ENCODE measurements at places on chromosomes 12 and 14. TPM values are rescaled to one million over a fixed set of nuclear protein-coding genes. Genes with fewer than 3 reads are reported as not detected.

DNA sequence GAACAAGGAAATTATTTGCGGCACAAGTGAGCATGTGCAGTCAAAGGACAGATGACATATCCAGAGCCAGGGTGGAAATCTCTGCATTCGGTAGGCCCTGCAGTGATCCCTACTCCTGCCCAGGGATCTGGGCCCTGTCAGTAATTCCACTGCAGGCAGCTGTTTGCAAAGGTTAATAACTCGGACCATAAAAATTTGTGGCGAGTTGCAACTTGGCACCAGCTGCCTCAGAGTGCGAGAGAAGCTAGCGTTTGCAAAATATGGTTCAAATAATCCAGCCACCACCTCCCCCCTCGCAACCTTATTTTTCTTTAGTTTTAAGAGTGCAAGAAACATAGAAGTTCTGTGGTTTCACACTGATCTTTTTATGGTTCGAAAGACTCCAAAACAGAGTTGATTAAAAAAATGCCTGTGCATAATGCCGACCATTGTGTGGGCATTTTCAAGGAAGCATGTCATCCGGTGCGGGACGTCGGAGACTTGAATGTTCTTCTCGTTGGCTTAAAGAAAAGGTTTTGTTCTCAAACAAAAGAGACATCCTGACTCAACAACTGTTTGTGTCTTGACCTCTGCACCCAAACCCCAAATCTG lies 224.5 kb downstream of the BCL11B start:
- peak; percentile 28 for DNase-seq

Gene RAD51B
- total RNA-seq, result 14.7 TPM

DNA sequence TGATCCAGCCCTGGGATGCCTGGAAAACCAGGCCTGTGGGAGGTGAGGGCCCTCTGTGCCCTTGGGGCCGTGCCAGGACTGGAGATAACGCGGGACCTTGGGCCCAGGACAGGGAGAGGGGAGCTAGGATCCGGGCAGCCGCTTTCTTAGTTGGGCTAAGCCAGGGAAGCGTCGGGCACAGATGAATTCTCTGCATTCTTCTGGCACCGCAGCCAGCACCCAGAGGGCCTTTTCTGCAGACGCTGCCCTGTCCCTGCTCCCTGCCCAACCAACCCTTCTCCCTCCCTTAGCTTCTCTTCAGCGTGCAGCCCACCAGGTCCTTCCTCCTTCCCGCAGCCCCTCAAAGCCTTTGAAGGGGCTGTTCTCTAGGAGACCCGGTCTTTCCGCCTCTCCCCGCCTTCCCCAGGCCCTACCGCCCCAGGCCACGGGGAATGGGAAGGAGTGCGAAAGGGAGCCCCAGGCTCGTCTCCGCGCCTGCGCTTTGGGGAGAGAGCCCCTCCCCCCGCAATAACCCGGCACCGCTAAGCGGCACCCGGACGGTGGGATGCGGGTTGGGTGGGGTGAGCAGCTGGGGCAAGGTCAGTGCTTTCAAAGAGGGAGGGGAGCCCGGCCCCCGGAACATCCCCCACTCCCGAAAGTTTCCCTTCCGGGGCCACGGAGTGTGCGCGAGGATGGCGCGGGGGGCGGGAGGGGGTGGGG lies 663 bp downstream of the NCKAP5L start:
- DNase-seq, result no peak

DNA sequence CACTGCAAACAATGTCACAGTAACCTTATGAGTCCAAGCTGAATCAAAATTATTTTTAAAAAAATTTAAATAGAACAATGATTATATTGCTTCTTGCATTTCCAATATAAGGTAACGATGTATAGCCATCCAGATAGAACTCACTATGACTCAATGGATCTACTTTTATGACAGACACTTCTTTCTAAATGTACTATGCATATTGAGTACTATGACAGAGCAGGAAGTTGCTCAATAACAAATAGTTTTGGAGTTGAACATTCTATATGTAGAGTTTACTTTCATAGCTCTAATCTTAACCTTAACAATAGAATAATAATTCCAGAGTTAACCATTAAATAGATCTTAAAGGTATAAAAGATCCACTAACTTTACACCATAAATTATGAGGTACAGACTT lies 46.7 kb upstream of the ALG10B start:
- no peak for DNase-seq

Gene NDUFB1
- total RNA-seq, result 119 TPM

- DNase-seq, result peak; percentile 88
Observed at GRCh38 chr14:105883066-105884005, 357.0 kb downstream of the TMEM121 start.

- DNase-seq, result no peak
Observed at GRCh38 chr14:91299121-91300115, 54.9 kb upstream of the GPR68 start.

Gene TAS2R9
- not detected for total RNA-seq

Gene TAS2R31
- total RNA-seq, result 3.7 TPM

- no peak for DNase-seq
Observed at GRCh38 chr14:69535230-69535848, 39.3 kb downstream of the CCDC177 start.

- no peak for DNase-seq
Observed at GRCh38 chr12:4791497-4791896, 71.3 kb downstream of the GALNT8 start.

DNA sequence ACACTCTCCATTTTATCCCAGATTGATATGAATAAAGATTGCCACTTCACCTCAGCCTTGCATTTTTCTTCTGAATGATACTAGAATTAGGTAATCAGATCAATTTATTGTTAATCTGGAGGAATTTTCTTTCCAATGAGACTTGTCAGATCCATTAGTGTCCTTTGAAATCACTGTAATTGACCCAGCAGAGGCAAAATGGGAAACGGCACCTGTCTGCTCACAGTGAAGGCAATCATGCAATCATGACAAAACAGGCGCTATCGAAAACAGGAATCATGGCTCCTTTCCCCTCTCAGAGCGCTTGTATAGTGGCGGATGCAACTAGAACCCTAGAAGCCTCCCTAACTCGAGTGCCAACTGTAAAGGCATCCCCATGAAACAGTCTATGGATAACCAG lies 417.6 kb downstream of the GALC start:
- no peak for DNase-seq

Gene EXOC3L4
- 2.0 TPM for total RNA-seq

DNA sequence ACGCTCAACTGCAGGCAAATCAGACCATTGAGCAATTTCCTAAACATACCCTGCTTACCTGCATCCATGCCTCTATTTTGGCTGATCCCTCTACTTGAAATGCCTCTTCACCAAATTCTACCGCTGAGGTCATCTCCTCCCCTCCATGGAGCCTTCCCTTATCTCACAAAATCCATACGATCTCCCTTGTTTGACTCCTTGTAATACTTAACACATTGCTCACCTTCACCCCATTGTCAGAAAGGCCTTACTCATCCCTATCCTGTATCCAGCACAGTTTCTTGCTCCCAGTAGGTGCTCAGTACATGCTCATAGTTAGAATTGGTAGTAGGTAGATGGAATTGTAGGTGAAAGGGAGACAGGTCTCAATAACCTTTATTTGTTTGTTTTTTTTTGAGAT lies 5.4 kb downstream of the DDN start:
- DNase-seq, result no peak

GRCh38 chr14:45177076-45177475 lies 41.3 kb downstream of the FANCM start:
- no peak for DNase-seq

- DNase-seq, result no peak
Observed at GRCh38 chr12:22412581-22412980, 78.1 kb upstream of the ST8SIA1 start.

- DNase-seq, result no peak
Observed at GRCh38 chr12:96502949-96503532, 13.7 kb downstream of the CFAP54 start.

DNA sequence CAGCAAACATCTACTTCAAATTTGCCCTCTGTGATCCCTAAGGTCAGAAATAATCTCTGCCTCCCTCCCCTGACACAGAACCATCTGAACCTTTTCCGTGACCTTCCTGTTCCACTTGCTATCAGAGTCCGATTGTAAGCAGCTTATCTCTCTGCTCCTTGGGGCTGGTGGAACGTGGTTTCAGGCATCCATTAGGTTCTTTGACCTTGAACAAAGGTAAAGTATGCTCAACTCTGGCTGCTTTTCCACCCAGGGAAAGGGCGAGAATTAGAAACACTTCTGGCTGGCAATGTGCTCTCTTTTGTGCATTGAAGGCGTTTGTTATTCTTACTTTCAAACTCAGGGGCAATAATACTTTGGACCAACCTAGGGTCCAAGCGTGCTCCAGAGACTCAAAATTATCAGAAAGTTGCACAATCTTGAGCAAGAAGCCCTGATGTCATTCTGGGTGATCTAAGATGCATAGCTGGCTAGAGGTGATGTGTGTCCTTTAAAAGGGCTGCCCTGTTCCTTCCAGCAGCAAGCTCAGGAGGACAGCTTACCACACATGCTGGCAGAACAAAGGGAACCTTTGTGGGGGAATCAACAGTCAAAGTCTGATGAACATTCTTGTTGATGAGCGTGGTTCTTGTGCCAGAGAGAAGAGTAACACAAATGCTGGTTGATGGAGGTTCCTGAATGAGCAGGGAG lies 29.8 kb downstream of the ADGRD1 start:
- DNase-seq, result no peak

DNA sequence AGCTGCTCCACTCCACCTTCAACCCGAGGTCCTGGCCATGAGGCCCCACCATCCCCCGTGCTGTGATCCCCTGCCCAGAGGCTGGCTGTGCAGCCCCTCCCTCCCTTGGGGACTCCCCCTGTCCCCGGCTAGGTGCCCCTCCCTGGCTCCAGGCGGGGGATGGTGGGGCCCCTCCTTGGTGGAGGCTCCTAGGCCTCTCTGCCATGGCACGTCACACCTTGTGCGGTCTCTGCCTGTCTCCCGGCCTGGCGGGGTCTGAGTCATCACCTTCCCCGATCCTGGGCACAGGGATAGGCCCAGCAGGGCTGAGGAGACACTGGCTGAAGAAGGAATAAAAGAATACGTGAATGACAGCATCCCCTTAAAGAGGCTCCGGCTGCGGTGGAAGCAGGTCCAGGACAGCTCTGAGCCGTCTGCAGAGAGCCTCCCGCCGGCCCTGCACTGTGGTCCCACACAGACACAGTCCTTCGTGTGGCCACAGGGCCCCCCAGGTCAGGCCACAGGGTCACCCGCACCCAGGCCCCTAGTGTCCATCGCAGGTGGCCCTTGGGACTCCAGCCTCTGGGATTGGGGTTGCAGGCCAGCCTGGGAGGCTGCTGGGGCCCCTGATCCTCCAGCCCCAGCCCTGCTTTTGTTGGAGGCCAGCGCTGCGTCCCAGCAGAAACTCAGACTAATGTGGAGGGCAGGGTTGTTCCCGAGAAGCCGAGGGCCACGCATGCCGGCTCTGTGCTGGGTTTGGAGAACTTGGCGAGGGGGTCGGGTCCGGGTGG lies 43.6 kb downstream of the KIF26A start:
- no peak for DNase-seq

DNA sequence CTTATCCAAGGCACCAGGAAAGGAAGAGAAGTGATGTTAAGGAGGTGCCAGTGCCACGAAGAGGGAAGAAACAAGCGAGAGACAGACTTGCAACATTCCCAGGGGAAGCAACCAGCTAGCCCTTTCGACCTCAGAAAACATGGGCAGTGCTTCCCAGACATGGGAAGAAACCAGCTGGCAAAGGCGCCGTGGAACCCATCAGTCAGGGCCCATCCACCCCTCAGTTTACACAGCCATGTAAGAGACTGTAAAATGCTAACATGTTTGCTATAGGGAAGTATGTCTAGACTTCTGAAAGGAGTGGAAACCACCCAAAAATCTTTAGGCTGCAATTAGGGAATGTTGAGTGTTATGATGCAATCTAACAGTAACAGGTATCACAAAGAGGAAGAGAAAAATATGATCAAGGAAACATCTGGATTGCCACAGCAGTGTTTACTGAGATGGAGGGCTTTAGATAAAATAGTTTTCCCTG lies 26.3 kb downstream of the ANAPC5 start:
- DNase-seq, result no peak

Gene OLR1
- 6.2 TPM for total RNA-seq

Gene MANSC4
- not detected for total RNA-seq

- DNase-seq, result no peak
Observed at GRCh38 chr12:49462083-49462744, 76.6 kb upstream of the KCNH3 start.

DNA sequence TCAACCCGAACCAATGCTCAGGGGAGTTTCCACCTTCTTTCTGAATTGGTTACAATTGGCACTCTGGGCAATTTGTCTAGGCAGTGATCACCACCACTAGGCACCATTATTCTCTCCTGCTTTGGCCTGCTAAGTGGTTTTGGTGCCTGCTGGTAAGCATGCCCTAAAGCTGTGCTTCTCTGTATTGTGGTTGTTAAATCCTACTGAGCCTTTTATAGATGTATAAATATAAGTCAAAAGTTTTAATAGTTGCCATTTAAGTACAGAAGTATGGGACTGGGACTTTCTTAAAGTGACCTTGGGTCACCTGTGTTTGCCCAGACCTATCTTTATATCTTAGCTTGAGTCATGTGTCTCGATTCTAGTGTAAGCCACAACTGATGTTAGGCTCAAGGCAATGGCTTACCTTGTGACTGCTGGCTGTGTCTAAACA lies 475.9 kb downstream of the SLC16A7 start:
- no peak for DNase-seq

DNA sequence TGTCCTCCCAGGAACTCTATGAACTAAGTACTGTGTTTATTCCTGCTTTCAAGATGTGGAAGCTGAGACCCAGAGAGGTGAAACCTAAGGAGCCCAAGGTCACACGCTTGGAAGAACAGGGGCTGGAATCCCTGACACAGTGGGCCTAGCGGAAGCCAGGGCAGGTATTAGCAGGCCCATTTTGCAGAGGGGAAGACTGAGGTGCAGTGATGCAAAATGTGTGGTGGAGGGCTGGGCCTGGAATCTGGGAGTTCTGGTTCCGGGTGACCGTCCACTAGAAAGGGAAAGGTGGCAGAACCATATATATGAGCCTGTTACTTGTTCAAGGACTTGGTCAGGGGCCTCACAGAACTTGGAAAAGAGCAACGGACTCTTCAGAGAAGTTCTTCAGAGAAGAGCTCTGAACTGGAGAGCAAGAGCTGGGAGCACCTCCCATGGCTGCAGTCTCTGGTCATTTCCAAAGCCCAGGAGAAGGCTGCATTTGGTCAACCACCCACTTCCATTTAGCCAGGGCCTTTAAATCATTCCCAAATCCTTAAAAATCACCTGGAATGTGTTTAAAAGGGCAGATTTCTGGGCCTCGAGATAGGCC lies 119.5 kb downstream of the CHST11 start:
- no peak for DNase-seq

Gene TRIP11
- 54.6 TPM for total RNA-seq

Gene ATP5MC2
- total RNA-seq, result 194 TPM

DNA sequence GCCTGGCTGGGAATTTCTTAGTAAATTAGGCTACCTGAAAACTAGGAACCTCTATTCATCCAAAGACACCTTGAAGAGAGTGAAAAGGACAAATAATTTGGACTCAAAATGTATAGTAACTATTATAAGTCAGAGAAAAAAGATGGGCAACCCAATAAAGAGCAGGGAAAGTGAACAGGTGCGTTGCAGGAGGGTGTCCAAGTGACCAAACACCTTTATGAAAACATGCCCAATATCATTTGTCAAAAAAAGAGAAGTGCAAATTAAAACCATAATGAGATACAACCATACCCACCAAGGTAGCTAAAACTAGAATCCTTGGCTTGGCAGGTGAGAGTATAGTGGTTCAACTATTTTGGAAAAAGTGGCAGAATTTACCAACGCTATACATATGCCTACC lies 24.9 kb upstream of the PLD4 start:
- no peak for DNase-seq

Gene GPATCH2L
- 49.3 TPM for total RNA-seq

Gene KLRK1
- 1.7 TPM for total RNA-seq

- no peak for DNase-seq
Observed at GRCh38 chr12:115423546-115423987, 739.6 kb upstream of the TBX3 start.
